Gastrocnemius medialis (tissue), 4 donors: ENCODE measurements at places on chromosomes 2 and 18.

GRCh38 chr2:238875471-238876231, 27.8 kb downstream of the TWIST2 start:
- DNase-seq = peak; percentile 61

DNA sequence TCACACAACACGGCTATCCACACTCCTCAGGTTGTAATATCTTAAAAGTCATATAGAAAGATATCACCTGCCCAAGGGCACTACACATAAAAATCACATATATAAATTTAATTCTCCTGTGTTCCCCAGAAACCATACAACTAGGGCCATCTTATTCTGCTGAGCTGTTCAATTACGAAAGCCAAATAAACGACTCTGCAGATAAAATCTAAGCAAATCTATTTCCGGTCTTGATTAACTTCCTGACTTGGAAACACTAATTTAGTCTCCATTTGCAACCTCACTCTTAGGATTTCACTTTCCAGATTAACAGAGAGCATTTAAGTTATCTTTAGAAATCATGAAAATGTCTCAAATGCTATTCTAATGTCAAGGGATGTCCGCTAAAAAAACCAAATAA, 23.9 kb upstream of the STK17B start:
- no peak for DNase-seq

DNA sequence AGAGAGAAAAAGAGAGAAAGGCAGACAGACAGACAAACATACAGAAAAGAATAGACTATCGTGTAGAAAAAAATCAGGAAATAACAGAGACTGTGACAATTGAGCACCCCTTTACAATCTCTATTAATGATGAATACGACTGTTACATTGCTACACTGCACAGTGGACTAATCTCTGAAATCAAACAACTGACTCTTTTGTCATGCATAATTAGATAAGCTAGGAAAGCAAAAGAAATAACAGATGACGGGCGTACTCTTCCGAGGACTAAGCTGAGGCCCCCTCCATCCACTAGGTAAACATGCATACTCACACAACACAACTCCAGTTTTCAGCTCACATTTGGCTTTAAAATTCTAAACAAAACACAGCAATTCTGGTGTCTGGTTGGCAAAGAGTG, 267.0 kb downstream of the NOL4 start:
- no peak for DNase-seq

DNA sequence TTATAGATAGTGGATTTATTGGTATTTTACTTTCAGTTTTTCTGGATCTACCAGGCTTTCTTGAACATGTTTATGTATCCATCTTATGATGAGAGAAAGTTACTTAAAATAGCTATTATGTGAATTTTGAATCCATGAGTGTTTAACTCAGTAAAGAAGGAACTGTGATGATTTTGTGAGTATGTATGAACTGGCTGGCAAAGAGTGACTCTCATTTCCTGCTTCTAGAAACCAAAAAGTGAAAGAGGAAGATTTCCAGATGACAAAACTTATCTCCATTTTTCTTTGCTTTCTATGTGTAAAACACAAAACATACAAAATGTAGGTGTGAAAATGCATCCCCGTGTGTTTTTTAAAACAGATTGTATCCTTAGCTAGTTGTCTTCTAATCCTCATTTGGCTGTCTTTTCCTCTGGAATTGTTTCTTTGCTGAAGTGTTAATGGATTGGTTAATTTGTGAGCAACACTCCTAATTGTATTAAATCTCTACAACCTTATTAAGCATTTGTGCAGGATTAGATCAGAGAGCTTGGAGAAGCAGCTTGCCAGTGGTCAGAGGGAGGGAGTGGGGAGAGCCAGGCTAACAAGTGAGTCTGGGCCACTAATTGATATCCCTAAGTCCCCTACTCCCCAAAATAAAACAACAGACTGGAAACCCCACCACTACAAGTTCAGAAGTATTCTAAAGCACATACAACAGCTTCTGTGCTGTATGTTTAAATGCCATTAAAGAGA, 23.9 kb downstream of the PTPRM start:
- DNase-seq = no peak

GRCh38 chr2:229133155-229133772, 137.8 kb downstream of the PID1 start:
- no peak for DNase-seq

DNA sequence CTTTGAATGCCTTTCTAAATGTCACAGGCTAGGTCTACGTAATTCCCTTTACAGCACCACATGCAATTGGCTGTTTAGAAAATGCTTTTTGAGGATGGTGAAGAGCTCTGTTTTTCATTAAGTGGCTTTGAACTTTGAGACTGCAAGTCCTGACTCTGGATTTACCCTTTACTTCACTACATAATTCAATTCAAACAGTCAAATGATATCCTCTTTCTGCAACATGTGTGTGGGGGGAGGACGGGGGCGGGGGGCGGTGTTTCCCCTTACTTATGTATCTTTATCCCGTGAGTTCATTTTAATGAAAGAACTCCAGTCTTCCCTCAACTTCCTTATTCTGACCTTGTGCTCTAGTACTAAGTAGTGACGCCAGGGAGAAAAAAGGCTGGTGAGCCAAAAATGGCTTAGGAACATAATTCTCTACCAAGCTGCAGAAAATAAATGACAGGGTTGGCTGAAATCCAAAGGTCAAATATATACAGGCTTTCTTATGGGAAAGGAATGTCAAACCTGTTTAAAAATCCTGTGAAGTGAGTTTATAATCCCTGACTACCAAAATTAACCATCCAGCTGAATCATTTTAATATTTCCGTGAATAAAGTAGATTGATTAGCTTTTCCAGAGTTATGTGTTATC, 119.6 kb downstream of the SLC8A1 start:
- peak; percentile 12 for DNase-seq

GRCh38 chr2:99743146-99743545, 253.3 kb upstream of the REV1 start:
- DNase-seq = no peak

DNA sequence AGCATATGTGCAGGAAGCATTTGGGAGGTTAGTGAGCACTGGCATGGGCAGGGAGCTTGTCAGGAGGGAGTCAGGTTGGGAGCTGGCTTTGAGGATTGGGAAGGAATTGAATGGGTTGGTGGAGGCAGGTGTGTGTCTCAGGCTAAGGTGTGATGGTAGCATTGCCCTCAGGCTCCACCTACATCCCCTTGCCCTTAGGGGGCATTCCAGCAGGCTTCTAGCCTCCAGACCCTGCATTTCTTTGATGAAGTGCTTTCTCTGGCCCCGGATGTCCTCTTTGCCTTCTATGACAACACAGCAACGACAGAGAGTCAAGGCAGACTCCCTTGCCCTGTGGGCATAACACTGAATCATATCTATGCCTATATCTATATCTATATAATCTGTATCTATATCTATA, 13.5 kb downstream of the RHBDD1 start:
- DNase-seq = no peak

DNA sequence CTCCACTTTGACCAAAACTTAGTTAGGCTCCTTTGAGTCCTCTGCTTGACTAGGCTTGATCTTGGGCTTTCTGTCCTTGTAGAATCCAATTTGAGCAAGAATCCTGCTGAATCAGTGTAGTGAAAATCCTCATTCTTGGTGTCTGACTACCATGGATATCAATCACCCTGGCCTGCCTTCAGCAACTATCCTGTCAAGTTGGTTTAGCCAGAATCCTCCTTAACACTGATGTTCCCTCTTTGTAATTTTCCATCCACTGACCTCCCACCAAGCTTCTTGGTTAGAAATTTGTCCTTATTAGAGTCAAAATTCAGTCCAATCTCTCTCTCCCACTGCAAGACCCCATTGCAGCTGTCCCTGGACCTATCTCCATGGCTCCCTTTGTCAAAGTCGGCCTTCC, 494 bp upstream of the RBM45 start:
- no peak for DNase-seq

- no peak for DNase-seq
Observed at GRCh38 chr2:144477281-144477956, 42.5 kb downstream of the ZEB2 start.

GRCh38 chr18:73973972-73974371, 173.7 kb downstream of the FBXO15 start:
- no peak for DNase-seq

- DNase-seq = no peak
Observed at GRCh38 chr2:61196671-61197070, 34.7 kb downstream of the C2orf74 start.

- DNase-seq = no peak
Observed at GRCh38 chr18:66727991-66728390, 124.1 kb upstream of the CDH19 start.

GRCh38 chr18:58462975-58463374, 165.9 kb downstream of the ALPK2 start:
- no peak for DNase-seq

DNA sequence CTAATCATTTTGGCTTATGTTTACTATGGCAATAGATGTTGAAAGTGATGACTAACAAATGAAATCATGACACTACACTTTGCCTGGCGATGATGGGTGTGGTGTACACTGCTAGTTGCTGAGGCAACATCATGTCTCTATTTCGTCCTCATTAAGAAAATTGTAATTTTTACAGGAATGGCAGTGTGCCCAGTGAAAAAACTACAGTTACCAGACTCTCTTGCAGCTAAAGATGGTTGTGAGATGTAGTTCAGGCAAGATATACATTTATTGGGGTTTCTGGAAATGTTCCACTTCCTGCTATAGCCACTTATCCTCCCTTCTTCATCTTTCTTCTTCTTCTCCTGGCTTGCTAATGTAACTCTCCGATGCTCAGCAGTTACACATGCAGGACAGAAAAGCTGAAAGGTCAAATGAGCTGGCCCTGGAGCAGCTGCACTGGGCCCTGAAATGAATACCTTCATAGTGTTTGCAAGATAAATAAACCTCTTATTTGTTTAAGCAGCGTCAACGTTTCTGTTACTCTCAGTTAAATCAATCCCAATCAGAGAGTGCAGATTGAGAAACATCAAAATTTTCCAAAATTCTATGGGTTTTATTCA, 46.0 kb downstream of the SOCS6 start:
- DNase-seq = no peak

GRCh38 chr2:11562011-11562410, 28.2 kb downstream of the GREB1 start:
- no peak for DNase-seq

DNA sequence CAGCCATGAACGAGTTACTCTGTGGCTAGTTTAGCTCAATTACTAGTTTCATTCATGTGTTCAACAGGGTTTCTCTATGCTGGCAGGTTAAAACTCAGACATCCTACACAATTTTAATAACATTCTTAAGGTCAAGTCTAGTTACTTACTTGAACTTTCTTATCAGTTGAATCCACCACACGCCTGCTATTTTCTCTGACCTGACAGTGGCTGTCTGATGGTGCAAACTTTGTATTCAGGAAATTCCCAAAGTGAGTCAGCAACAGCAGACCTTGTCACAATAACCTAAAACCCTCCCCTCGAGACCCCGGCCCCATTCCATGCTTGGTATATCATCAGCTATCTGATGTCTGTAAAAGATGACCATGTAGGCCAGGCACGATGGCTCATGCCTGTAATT, 20.8 kb upstream of the CIDEA start:
- no peak for DNase-seq

GRCh38 chr2:86079981-86080911, 25.4 kb downstream of the POLR1A start:
- DNase-seq = peak; percentile 82

DNA sequence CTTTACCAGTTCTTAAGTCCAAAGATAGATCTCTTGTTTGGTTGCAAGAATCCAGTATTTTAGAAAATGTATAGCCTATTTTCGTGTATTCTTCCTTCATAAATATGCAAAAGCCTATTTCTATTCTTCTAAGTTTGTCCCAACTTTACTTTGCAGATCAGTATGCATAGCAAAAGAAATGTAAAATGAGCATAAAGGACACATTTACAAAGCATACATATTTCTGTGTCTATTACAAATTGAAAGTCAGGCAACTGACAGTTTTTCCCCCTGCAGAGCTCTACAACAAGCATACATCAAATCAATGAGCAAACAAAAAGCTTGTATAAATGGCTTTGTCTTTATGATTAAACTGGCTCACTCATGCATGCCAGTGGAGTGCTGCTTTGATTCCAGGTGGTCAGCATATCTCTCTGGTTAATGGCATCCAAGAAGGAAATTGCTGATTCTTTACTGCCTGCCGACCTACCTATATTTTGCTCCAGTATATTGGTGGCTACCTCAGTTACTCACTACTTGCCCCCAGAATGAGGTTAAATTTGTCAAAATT, 10.0 kb upstream of the VPS54 start:
- no peak for DNase-seq
